Pancreas (tissue), 10 donors: ENCODE measurements at places on chromosomes 2 and 18. TPM values are rescaled to one million over a fixed set of nuclear protein-coding genes. Genes with fewer than 3 reads are reported as not detected.

KCNF1 gene
- polyA plus RNA-seq = 4.2 TPM

KCNS3 gene
- 16.4 TPM for polyA plus RNA-seq

- no peaks in the 10 kb centered on the region for H3K27me3 ChIP-seq
- H3K27ac ChIP-seq = no peak overlapping the region
- H3K36me3 ChIP-seq = no peaks in the 10 kb centered on the region
- H3K4me3 ChIP-seq = no peak overlapping the region
Measured at GRCh38 chr2:149767516-149767974, 180.0 kb upstream of the MMADHC start.

DNA sequence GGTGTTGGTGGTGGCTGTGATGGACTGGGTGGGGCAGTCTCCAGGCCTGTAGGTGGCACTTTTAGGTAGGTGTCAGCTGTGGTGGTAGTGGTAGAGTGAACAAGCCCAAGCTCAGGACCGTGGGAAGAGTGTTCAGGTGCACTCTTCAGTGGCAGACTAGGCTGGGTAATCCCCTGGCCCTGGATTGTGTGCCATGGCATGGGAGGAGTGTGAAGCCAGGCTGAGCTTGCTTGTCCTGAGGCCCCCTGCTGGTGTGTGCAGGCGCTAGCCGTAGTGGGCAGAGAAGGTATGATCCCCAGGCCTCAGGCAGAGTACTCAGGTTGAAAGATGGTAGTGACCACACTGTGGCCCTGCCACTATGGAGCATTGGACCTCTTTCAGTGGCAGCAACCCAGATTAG lies 850.3 kb downstream of the DSC3 start:
- DNase-seq = no peak
- no peak overlapping the region for H3K4me3 ChIP-seq
- no peaks in the 10 kb centered on the region for H3K36me3 ChIP-seq
- no peak overlapping the region for H3K27ac ChIP-seq

GRCh38 chr2:54422072-54422581 lies 34.0 kb upstream of the SPTBN1 start:
- H3K4me1 ChIP-seq = no peaks in the 10 kb centered on the region
- no peaks in the 10 kb centered on the region for H3K36me3 ChIP-seq
- no peaks in the 10 kb centered on the region for H3K27me3 ChIP-seq
- no peak overlapping the region for H3K27ac ChIP-seq
- no peak for DNase-seq

- H3K27ac ChIP-seq = no peak overlapping the region
- peak; percentile 81 for DNase-seq
- no peak overlapping the region for H3K4me3 ChIP-seq
- H3K27me3 ChIP-seq = no peaks in the 10 kb centered on the region
Measured at GRCh38 chr2:235421618-235422017, 72.2 kb upstream of the AGAP1 start.
